ENCODE measurements at places on chromosomes 12 and 14.

GRCh38 chr12:113778432-113779132 is 187.5 kb downstream of the RBM19 start:
- no peak for DNase-seq

DNA sequence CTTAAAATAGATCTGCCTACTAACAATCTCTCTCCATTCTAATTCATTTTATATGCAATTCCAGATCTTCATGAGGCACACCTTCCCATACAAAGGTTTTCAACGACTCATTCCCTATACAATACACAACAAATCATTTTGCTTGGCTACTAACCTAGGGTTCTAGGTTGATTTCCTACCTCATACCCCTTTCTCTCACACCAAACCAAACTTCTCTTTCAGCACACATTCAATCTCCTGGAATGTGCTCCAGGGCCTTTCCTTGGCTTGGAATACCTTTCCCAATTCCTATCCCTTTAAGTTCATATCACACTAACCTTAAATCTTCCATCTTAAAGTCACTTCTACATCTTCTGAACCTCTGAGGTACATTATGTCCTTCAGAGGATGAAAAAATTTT is 38.7 kb upstream of the MTERF2 start:
- DNase-seq = no peak

DNA sequence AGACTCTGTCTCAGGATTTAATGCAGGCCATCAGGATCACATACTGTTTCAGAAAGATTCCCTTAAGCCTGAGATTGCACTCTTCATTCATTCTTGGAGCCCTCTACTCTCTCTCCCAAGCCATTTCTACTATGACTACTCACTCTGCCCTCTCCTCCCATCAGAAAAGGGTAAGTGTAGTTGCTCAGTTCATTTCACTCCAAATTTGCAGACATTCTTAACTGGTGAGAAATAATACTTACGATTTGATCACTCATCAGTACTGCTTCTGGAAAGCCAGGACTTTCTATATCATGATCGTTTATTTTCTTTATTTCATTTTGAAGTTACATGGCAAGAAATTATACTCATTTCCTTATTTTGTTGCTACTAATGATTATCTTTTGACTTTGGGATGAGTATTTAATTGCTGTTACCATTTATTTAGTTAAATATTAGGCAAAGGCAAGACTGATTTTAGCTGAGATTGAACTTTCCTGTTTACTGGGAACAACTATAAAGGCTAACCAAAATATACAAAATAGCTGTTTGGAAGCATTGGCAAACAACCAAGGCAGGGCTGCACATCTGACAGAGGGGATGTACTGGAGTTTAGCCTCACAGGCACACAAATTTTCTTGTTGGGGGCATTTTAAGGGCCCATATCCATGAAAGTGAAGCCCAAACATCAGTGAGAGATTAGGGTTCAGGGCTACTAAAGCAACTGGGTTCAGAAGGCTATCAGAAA is 4.1 kb upstream of the RERG start:
- no peak for DNase-seq

GRCh38 chr12:117152793-117153775 is 37.2 kb downstream of the FBXO21 start:
- no peak for DNase-seq

- DNase-seq = peak; percentile 65
These were observed 2.5 kb downstream of the ANG start for GRCh38 chr14:20690848-20691640.

DNA sequence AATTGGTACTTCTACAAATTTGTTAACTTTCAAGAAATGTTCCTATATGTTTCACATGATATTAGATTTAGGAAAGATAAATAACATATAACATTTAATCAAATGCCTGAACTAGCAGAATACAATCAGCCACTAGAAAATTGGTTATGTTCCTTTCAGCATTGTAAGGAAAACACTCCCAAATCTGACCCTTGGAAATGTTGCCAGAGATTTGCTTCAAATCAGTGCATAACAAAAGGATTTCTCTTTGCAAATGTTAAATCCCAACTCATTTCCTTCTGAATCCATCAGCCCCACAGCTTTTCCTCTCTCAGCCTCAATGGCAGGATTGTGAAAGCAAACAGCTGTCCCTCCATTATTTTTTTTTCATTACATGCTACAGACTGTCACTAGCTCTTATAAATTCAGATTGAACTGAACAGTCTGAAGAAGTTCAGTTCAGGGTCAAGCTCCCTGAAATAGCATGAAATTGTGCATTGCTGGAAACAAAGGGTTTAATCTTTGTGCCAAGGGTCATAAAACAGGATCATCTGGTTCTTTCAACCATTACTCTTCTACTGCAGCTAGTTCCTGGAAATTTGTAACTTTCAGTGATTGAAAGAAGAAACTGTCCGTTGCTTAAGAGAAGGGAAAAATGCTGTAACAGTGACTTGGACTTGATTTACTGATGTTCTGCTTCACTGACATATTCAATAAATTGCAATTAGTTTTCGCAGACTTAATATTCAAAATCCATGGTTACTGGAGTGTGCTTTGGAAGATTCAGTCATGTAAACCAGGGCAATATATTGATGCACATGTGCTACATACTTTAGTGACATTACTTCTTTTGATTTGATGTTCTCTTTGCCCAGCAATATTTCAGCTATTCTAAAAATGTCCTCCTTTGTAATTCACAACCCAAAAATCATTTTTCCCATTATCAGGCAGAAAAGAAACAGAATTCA is 246.4 kb downstream of the RPL10L start:
- DNase-seq = no peak

GRCh38 chr12:132493482-132494178 is 3.7 kb downstream of the FBRSL1 start:
- DNase-seq = no peak

DNA sequence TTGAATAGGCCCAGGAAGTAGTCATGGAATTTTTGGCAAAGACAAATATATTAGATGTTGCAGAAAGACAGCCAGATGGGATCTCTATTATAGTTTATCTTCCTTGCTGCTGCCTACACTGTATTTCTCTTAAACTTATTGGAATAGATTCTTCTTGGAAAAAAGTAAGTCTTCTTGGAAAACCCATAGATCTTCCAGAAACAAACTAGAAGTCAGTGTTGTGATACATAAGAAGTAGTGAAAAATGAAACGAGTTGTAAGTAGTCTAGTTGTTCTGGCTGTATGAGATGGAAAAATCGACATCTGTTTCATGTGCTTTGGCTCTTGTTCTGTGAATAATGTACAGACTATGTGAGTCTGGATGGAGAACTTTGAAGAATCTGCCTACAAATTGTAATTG is 29.0 kb downstream of the GLIPR1L2 start:
- DNase-seq = no peak

- DNase-seq = no peak
These were observed 117.4 kb upstream of the VASH1 start for GRCh38 chr14:76643887-76644286.

DNA sequence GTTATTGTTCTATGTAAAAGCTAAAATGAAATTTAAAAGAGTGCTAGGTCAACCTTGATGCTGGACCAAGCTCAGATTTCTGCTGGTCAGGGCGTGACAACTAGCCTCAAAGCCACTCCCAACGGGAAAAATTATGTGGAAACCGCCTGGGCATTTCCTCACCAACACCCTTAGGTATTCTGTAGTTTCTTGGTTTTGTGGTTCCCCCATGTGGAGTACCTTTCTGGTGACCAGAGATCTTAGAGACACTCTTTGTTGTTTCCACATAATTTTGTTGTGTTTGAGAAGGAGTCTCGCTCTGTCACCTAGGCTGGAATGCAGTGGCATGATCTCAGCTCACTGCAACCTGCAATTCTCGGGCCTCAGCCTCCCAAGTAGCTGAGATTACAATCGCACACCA is 119.9 kb downstream of the DENND5B start:
- no peak for DNase-seq

DNA sequence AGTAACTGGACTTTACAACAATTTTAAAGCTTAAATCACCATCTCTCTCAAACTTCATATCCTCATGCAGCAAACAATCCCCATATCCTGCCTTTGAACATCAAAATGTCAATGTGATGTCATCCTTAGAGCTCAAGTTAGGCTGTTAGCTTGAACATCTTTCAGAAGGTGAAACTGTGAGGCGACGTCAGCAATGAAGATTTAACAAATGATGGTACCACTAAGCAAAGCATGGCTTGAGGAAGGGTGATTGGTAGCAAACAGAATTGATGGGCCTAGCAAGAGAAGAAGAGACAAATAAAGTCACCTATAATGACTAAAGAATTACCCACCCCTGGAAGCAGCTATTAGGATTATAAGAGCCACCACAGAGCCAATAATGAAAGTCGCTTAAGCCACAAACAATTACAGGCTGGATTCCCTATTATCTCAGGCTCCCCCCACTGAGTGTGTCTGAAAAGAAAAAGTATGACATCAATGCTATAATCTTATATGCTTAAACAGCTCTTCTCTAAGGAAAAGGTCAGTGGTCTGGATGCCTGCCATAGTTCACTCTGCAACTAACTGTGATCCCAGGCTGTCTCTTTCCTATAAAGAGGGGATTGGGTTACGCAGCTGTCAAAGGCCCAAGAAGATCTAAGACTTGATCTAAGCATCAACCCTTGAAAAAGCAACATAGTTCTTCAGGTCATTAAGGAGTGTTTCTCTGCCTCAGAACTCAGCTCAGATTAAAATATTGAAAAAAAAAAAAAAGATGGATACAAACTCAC is 18.1 kb downstream of the EGLN3 start:
- no peak for DNase-seq

GRCh38 chr12:4829793-4830162 is 79.9 kb upstream of the KCNA1 start:
- DNase-seq = no peak

- no peak for DNase-seq
These were observed 203.5 kb downstream of the ANO6 start for GRCh38 chr12:45419317-45419814.
